ENCODE measurements at places on chromosomes 6 and 20. TPM values are rescaled to one million over a fixed set of nuclear protein-coding genes. Genes with fewer than 3 reads are reported as not detected.

GRCh38 chr6:75275067-75275466 lies 9.5 kb downstream of the TMEM30A start:
- no peaks in the 10 kb centered on the region for H3K27me3 ChIP-seq
- peak overlapping the region; percentile 67 for H3K27ac ChIP-seq
- H3K4me3 ChIP-seq = no peak overlapping the region
- peaks cover 75% of the 10 kb centered on the region for H3K36me3 ChIP-seq
- no peak for DNase-seq
- peaks cover 63% of the 10 kb centered on the region for H3K4me1 ChIP-seq

The DYNLRB1 gene
- 112 TPM for total RNA-seq

- no peaks in the 10 kb centered on the region for H3K4me1 ChIP-seq
- H3K36me3 ChIP-seq = no peaks in the 10 kb centered on the region
- H3K27me3 ChIP-seq = no peaks in the 10 kb centered on the region
- H3K27ac ChIP-seq = no peak overlapping the region
- no peak overlapping the region for H3K4me3 ChIP-seq
- no peak for DNase-seq
Observed at GRCh38 chr6:51283723-51284355, 465.2 kb downstream of the TFAP2B start.

GRCh38 chr6:679282-679681 lies 13.7 kb downstream of the EXOC2 start:
- no peak overlapping the region for H3K4me3 ChIP-seq
- DNase-seq = no peak
- no peak overlapping the region for H3K27ac ChIP-seq

- H3K36me3 ChIP-seq = no peaks in the 10 kb centered on the region
- no peaks in the 10 kb centered on the region for H3K4me1 ChIP-seq
Observed at GRCh38 chr20:18650224-18650623, 62.4 kb downstream of the DTD1 start.

The IRF4 gene
- total RNA-seq = 1,053 TPM

GRCh38 chr6:52497652-52498408 lies 77.7 kb downstream of the EFHC1 start:
- H3K4me3 ChIP-seq = no peak overlapping the region
- no peak overlapping the region for H3K27ac ChIP-seq
- no peak for DNase-seq

The PROKR2 gene
- total RNA-seq = not detected

GRCh38 chr6:41283600-41283999 lies 2.9 kb downstream of the TREM1 start:
- peaks cover 6% of the 10 kb centered on the region for H3K4me1 ChIP-seq
- peaks cover 30% of the 10 kb centered on the region for H3K27me3 ChIP-seq
- H3K27ac ChIP-seq = no peak overlapping the region
- no peak for DNase-seq
- H3K36me3 ChIP-seq = no peaks in the 10 kb centered on the region

DNA sequence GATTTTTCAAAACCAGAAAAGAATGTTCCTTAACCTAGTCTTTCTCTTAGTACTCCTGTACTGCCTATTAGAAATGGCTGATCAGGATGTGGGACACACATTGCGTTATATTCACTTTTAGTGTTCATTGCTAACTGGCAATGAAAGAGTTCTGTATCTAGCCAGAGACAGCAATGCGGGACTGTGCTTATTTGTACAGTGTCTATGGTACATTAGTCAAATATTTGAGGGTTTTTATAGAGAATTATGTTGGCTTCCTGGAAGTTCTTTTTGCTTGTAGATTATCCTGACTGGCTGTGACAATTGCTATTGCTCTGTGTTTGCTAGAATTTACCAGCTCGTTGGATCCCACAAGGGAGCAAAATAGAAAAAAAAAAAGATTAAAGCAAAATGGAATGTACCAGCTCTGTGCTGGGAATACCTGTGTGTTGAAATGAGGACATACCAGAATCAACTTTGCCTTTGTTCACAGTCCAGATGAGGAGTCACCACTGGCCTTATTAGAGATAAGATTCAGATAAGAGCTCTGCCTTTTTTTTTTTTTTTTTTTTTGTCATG lies 22.4 kb upstream of the IFNGR1 start:
- no peak overlapping the region for H3K4me3 ChIP-seq
- no peak for DNase-seq
- H3K27me3 ChIP-seq = peaks cover 3% of the 10 kb centered on the region
- no peak overlapping the region for H3K27ac ChIP-seq
- no peaks in the 10 kb centered on the region for H3K36me3 ChIP-seq

The ZNF391 gene
- 0.82 TPM for total RNA-seq

The ZFP64 gene
- 11.3 TPM for total RNA-seq

The PFDN4 gene
- total RNA-seq = 55.1 TPM

DNA sequence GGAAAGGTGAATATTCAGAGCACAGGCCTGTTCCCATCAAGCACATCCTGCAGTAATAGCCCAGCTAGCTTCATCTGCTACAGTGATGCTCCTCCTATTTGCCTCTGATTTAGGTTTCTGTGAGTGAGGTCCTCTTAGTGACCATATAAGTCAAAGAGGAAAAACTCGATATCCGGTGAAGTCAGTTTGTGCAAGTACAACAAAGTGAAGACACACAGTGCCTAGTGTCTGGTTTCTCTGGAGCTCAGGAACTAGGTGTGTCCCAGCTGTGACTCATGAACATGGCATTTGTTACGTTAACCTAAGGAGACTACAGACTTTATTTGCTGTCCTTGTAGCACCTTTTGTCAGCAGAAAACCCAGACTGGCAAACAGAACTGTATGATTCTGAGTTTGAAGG lies 33.9 kb downstream of the EDN1 start:
- H3K27me3 ChIP-seq = no peaks in the 10 kb centered on the region
- DNase-seq = no peak
- no peaks in the 10 kb centered on the region for H3K36me3 ChIP-seq
- H3K27ac ChIP-seq = no peak overlapping the region
- no peaks in the 10 kb centered on the region for H3K4me1 ChIP-seq

The TP53TG5 gene
- total RNA-seq = not detected

GRCh38 chr20:63158845-63159244 lies 57.1 kb downstream of the YTHDF1 start:
- no peak for DNase-seq
- H3K36me3 ChIP-seq = no peaks in the 10 kb centered on the region
- H3K4me1 ChIP-seq = no peaks in the 10 kb centered on the region
- no peak overlapping the region for H3K27ac ChIP-seq
- H3K4me3 ChIP-seq = no peak overlapping the region
- no peaks in the 10 kb centered on the region for H3K27me3 ChIP-seq
